ENCODE measurements at places on chromosomes 7 and 10. TPM values are rescaled to one million over a fixed set of nuclear protein-coding genes. Genes with fewer than 3 reads are reported as not detected.

- H3K27ac ChIP-seq = no peak overlapping the region
- no peak overlapping the region for H3K4me3 ChIP-seq
- DNase-seq = no peak
- H3K27me3 ChIP-seq = no peaks in the 10 kb centered on the region
- H3K4me1 ChIP-seq = no peaks in the 10 kb centered on the region
Measured at GRCh38 chr7:157547611-157548010, 210.8 kb downstream of the DNAJB6 start.

The JCAD gene
- total RNA-seq = 31.3 TPM

The LRRC4 gene
- 4.2 TPM for total RNA-seq

DNA sequence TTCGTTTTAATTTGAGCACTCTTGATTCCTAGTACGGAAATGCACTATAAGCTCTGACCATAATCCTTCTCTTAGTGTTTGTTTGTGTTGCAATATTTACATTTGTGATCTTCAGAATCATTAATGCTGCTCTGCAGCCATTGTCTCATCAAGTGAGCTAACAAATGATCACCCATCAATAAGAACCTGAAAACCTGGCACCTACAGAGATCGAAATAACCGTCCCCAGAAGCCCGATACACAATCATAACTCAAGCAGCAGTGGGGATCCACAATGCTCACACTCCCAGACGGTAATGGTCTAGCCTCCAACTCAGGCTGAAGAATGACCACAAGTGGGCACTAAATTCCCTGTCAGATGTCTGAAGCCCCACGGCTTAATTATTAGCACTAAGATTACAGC is 156.0 kb upstream of the NFE2L3 start:
- H3K4me3 ChIP-seq = no peak overlapping the region
- H3K27ac ChIP-seq = no peak overlapping the region
- H3K4me1 ChIP-seq = no peaks in the 10 kb centered on the region
- no peak for DNase-seq
- no peaks in the 10 kb centered on the region for H3K27me3 ChIP-seq

DNA sequence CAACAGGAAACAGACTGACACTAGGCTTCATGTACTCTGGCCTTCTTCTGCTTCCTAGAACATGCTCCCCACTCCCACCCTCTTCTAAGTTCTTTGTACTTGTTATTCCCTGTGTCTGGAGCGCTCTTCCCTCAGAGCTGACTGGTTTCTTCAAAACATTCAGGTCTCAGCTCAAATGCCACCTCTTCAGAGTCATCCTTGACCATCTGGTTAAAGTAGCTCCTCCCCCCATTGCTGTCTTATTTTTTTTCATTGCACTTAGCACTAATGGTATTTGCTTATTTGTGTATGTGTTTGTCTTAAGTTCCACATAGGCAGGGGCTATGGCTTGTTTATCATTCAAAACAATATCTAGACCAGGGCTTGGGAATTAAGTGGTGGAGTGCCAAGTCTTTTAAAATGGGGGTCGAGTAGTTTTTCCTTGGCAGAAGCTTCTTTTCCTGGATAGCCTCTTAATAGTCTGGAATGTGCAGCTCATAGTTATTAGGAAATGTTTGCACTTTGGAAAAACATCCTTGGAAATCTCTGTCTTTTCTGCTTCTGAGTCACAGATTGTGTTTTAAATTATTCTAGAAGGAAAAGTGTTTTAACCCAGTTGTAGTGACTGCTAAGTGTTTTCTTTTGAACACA is 60.0 kb downstream of the RALA start:
- H3K36me3 ChIP-seq = no peaks in the 10 kb centered on the region
- peaks cover 39% of the 10 kb centered on the region for H3K4me1 ChIP-seq
- H3K27ac ChIP-seq = peak overlapping the region; percentile 4
- no peaks in the 10 kb centered on the region for H3K27me3 ChIP-seq

DNA sequence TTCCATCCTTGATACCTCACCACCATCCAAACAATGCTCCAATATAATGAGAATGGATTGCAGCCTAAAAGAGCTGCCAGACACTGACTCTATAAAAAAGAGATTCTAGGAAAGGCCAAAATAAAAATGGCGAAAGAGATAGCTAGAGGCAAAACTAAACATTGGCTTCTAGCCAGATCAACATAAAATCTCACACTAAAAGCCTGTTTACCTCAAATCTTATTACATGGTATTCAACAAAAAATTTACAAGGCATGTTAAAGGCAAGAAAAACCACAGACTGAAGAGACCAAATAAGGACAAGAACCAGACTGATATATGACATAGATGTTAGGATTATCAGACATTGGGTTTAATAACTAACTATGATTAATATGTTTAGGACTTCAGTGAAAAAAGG is 1127.0 kb downstream of the DNAJB9 start:
- no peaks in the 10 kb centered on the region for H3K36me3 ChIP-seq
- no peaks in the 10 kb centered on the region for H3K4me1 ChIP-seq
- no peak overlapping the region for H3K27ac ChIP-seq
- no peak for DNase-seq

GRCh38 chr10:130403153-130404075 is 267.2 kb downstream of the GLRX3 start:
- H3K4me1 ChIP-seq = no peaks in the 10 kb centered on the region
- no peaks in the 10 kb centered on the region for H3K27me3 ChIP-seq
- no peak overlapping the region for H3K27ac ChIP-seq
- DNase-seq = no peak

GRCh38 chr7:128389618-128390329 is 20.0 kb downstream of the IMPDH1 start:
- no peaks in the 10 kb centered on the region for H3K27me3 ChIP-seq
- H3K4me3 ChIP-seq = no peak overlapping the region
- peak; percentile 46 for DNase-seq
- H3K27ac ChIP-seq = no peak overlapping the region

The CHCHD2 gene
- total RNA-seq = 226 TPM

DNA sequence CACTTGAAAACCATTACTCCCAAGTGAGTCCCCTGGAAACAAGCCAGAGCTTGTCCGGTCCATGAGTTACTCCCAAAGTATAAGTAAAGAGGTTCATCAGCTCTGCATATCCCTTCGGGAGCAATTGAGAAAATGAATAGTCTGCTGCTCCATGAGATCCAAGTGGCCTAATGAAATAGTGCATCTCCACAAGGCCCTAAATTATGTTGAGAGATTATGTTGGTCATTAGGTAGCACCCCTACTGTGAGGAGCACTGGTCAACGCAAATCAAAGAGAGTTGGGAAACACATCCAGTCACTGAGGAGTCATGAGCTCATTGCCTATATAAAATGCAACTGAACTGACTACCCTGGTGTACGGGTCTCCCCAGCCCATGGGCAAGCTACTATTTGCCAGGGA is 205.5 kb upstream of the AOAH start:
- H3K4me3 ChIP-seq = no peak overlapping the region
- no peak overlapping the region for H3K27ac ChIP-seq
- no peaks in the 10 kb centered on the region for H3K36me3 ChIP-seq
- peaks cover under 1% of the 10 kb centered on the region for H3K4me1 ChIP-seq
- DNase-seq = no peak
